ENCODE measurements at places on chromosomes 7 and 10.

DNA sequence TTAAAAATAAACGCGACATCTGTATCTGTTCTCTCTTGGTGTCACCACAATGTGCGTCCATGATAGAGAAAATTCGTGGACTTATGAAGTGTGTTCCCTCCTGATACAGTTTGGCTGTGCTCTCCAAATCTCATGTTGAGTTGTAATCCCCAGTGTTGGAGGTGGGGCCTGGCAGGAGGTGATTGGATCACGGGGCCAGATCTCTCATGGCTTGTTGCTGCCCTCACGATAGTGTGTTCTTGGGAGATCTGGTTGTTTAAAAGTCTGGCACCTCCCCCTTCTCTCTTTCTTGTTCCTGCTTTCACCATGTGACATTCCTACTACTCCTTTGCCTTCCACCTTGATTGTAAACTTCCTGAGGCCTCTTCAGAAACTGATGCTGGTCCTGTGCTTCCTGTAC, 229.4 kb upstream of the MYO3A start:
- no peak for DNase-seq

DNA sequence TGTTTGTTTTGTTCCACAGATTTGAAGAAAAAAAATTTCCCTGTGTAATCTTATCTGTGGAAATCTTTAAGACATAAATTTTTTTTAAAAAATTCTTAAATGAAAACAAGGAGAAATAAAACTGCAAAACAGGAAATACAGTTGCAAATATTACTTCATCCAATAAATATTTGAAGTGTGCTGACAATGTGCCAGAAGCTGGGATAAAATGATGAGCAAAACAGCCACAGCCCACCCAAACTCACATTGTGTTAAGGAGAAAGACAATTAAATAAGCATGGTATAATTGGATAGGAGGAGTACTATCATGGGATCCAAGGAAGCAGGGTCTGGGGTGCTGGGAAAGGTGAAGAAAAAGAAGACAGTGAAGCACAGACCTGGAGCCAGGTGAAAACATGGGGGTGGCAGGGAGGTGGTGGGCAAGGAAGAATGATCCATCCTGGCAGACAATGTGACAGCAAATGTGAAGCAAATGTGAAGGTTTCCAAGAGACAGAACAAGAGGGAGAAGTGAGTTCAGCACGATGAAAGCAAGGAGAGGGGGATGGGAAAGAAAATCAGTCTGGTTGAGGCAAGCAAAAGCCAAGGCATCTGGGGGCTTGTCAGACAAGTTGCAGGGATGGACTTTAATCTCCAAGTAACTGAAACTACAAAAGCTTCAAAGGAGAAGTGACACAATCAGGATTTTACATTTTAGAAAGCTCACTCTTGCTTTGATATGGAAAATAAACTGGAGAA, 135.9 kb downstream of the HIBADH start:
- DNase-seq, result no peak

- no peak for DNase-seq
Observed at GRCh38 chr10:11604865-11605650, 6.4 kb downstream of the USP6NL start.

GRCh38 chr10:52249850-52250395, 64.2 kb upstream of the DKK1 start:
- DNase-seq, result no peak

DNA sequence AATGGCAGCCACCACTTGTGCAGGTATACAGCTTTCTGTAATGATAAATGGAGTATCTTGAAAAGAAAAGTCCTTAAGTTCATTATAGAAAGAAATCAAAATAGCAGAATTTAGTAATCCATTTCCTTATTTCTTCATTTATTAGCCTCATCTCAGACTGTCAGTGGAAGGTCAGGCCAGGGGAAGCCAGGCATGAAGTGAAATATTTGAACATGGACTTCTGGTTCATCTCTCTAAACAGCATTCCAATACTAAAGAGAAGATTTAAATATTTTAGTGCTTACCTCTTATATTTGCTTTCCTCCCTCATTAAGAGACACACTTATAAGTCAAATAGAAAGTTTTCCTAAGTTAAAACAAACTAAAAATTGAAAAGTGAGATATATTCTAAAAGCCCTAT, 26.8 kb downstream of the TRDMT1 start:
- DNase-seq, result no peak

- DNase-seq, result no peak
Observed at GRCh38 chr7:157205438-157205837, 66.7 kb downstream of the UBE3C start.

GRCh38 chr7:16881844-16882243, at the start of gene AGR3:
TSS of gene AGR3 (minus strand) at chr7:16881983. CDS start at chr7:16878618, 3,365 bp downstream.
- no peak for DNase-seq

GRCh38 chr7:112192236-112193154, 13.7 kb downstream of the DOCK4 start:
- no peak for DNase-seq

- no peak for DNase-seq
Observed at GRCh38 chr10:122326385-122326784, 48.1 kb upstream of the PLEKHA1 start.

DNA sequence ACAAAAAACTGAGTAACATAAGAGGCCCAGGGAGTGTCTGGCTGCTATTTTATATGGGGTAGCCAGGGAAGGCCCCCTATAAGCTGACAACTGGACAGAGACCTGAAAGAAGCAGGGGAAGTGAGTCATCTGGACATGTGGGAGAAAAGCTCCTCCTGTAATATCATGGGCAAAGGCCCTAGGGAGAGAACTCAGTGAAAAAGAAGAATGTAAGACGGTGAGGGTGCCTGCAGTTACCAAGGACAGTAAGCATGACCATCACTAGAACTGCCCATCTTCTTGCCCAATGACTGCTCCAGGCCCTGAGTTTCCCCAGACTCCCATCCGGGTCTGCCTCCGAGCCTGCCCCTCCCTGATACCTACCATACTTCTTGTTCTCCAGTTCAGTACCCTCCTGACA, 2.3 kb downstream of the ELMO1 start:
- no peak for DNase-seq

GRCh38 chr10:77825965-77826364, 100.6 kb downstream of the DLG5 start:
- DNase-seq, result no peak

DNA sequence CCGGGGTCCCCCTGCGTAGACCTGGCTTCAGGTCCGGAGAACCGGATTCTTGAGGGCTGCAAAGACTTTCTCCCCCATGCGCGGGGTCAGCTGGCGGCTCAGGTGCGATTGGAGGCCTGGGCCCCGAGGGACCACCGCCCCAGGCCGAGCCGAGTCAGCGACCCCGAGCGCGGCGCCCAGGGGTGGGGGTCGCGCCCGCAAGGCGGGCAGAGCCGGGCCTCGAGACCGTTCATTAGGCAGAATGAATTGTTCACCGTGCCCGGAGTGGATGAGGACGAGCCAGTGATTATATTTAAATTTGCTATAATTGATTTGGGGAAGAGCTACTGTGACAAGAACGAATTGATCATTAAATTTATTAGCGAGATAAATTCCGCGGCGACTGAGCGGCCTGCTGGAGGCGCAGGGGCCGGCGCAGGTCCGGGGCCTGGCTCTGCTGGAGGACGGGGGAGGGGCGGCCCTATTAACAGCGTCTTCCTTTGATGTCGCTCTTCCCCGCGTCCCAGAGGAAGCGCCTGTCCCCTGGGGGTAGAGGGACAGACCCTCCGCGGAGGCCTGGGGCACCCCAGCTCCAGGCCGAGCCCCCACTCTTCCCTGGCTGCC, 7.5 kb downstream of the MNX1 start:
- no peak for DNase-seq

DNA sequence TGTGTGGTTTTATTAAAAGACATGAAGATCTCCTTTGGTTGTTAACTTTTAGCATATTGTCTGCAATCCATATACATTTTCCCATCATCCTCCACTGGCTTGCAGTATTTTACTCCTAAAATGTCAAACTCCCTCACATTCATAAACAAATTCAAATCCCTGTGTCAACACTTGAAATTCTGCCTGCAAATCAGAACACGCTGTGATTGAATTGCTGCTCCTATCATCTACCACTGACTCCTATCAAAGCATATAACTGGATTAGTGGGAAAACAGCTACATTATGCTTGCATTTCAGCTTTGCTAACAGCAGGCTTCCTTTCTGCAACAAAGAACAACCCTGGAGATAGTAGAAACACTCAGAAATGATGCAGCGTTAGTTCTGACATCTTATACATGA, 281.8 kb upstream of the HGF start:
- no peak for DNase-seq

DNA sequence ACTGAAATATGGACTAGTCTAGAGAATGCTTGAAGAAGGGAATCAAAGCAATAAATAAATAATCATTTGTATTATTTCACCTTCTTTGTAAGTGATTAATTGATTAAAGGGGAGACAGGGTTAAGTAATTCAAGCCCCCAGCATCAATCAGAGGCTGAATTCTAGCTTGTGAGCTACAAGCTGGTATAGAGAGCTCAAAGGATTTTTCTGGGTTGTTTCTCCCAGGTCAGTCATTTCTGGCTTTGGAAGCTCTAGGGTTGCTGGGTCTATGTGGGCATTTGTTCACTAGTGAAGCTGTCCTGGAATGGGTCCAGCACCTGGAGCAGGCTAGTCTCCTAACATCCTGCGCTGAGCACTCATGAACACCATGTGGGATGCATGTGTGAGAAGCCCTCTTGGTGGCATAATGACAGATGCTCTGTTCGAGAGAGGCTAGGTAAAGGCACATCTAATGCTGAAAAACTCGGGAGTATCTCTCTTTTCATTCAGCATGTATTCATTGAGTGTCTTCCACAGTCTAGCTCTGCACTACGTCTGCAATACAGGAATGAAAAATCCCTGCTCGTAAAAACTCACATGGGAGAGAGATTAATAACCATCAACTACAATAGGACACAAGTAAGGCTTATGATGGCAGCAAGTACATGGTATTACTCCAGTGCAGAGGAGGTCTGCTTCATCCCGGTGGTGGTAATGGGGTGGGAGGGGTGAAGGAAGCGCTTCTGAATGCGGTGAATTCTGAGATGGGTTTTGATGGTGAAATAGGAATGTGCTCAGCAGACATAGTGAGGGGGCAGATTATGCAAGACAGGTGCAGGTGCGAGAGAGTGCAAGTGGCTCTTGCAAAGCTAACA, 68.0 kb upstream of the NRP1 start:
- no peak for DNase-seq

DNA sequence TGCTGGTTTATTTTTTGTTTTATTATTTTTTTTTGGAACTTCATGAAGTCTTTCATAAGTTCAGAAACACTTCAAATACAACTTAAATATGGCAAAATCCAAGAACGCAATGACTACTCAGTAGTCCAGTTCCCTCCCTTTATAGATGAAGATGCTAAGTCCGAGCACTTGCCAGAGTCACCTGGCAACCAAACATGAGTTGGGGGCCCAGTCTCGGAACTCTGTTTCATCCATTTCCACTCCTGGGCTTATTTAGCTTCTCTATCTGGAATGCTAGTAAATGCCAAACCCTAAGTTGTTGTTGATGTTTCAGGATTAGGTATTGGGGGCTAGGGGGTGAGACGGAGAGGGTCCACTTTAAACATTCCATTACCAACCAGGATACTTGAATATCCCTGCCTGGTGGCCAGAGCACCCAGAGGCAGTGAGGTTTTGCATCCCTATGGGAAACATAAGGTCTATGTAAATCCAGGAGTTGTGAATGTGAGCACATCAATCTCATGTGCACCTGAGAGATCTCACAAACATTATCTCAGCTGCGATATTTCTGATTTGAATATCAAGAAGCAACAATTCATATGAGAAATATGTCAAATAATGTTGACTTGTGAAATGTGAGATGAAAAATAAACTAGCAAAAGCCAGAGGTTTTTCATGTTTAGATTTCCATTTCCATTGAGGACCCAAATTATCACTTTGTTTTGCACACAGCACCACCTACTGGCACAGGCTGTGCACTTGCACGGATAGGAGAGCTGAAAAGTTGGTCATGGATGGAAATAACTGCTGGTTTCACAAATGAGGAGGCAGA, 129.3 kb downstream of the PKD1L1 start:
- DNase-seq, result no peak

All from CD8-positive, alpha-beta T cell (primary cell).